ENCODE measurements at places on chromosomes 12 and 14.

DNA sequence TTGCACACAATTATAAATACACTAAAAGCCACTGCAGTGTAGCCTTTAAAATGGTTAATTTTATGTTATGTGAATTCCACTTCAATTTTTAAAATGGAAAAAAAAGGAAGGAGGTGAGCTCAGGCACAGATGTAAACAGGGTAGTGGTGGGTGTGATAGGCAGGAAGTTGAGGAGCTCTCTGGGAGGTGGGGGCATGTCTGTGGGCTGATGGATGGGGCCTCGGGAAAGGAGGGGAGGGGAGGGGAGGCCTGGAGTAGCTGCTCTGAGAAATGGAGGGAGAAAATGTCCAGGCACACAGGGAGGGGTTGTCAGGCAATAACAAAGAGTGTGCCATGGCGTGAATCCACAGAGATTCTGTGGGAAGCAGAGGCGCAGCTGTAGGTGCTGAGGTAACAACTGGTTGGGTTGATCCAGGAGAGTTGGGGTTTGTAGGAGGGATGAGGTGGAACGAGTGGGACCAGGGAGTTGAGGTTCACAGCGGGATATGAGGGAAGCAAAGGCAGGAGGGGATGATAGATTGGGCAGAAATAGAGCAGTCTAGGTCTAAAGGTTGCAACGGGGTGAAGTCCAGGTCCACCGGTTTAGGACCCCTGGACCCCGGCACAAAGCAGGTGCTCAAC is 57.2 kb downstream of the LTBP2 start:
- DNase-seq, result no peak

DNA sequence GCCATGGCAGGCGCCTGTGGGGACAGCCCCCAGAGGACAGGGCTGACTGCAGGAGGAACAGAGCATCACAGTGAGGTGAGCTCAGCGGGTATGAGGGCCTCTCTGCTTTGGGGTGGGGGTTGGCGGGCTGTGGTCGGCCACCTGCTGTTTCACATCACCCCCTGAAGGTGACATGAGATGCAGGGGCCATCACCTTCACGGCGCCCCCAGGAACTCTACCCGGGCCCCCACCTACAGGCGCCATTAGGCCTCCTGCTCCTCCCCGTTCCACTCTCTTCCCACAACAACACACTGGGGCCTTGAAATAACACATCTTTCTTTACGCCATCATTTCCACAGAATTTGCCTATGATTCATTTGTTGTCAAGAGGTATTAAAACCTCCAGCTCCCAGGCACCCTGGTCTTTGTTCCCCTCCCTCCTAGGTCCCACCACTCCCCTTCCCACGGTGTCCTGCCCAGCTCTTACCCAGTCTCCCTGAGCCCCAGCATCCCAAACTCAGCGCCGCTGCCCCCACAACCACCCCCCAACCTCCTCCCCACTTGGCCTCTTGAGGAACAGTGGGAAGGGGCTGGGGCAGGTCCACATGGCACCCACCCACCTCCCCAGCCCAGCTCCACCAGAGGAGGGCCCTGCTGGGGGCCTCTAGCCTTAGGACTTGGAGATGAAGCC is 12.7 kb upstream of the HDAC7 start:
- DNase-seq, result peak; percentile 53

GRCh38 chr12:23699031-23699430 is 250.4 kb downstream of the SOX5 start:
- no peak for DNase-seq

DNA sequence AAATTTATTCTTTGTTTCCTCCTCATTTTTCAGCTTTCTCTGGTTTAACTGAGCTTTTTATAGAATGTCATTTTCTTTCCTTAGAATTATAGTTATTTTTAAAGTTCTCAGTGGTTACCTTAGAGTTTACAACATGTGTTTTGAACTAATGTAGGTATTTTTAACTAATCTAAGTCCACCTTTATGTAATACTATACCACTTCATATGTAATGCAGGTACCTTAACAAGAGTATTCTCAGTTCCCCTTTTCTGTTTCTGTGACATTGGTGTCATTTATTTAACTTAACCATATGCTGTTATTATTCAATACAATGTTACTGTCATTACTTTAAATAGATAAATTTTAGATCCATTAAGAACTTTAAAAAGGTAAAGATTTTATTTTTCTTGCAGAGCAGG is 30.3 kb upstream of the KCNC2 start:
- no peak for DNase-seq

GRCh38 chr12:6582196-6582595 is 14.1 kb upstream of the NOP2 start:
- DNase-seq, result no peak

GRCh38 chr12:101038289-101038871 is 171.7 kb downstream of the SLC5A8 start:
- DNase-seq, result no peak

DNA sequence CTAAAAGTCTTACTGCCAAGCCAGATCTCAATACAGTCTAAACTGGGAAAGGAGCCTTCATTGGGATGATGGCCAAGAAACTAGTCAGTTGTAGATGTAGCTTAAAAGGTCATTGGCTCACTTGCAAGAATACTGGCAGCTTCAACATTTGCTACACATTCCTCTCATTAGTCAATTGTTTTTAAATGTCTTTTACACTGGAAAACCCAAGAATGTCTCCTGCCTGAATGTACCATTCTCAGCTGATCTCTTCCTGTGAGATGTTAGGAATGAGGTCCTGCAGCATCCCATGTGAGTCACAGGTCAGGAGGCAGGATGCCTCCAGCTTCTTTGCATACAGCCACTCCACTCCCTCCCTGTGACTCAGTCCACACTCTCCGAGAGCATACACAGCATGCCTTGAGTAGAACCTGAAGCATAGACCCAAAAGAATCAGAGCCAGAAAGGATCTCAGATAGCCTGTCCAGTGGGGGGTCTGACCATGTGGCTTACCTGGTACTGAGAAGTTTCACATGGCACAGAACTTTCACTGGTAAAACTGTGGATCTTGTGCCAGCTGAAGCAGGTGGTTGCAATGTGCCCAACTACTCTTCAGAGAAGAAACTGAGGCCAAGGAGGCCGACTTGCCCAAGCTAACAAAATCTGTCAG is 56.0 kb upstream of the HECTD1 start:
- DNase-seq, result no peak

DNA sequence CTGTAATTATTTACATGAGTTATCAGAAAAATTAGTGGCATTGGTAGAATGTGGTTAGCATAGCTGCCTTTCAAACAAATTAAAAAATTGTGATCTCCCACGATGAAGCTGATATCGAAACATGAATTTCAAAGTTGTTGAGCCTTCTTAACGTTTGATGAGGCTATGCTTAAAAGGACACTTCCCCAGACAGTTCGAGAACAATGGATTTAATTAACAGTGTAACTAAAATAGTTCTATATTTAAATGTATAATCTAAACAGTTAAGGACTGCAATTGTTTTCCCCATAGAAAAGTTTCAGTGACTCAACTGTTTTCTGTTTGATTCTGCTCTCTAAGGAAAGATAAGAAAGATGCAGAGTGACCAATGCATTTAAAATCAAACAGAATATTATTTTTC is 1.6 kb downstream of the CLEC2B start:
- DNase-seq, result no peak
